ENCODE measurements at places on chromosomes 11 and 22. TPM values are rescaled to one million over a fixed set of nuclear protein-coding genes. Genes with fewer than 3 reads are reported as not detected.

DNA sequence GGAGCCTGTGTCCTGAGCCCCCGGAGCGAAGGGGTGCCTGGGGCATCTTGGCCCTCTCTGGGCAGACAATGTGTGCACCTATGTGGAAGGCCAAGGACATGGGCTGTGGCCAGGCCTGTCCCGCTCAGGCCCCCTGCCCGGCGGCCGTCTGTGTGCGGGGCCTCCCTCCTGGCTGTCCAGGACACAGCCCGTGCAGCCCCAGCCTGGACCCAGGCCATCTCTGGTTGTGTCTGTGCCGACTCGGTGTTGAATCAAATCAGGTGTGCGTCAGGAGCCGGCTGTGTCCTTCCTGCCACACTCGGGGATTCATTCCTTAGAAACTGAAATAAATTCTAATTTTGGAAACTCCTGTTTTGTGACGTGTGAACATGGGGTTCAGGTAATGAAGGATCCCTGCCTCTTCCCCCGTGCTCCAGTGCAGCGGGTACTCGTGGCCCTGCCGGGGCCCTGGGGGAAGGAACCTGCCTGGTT lies 1.5 kb upstream of the SELENOO start:
- DNase-seq = no peak

DNA sequence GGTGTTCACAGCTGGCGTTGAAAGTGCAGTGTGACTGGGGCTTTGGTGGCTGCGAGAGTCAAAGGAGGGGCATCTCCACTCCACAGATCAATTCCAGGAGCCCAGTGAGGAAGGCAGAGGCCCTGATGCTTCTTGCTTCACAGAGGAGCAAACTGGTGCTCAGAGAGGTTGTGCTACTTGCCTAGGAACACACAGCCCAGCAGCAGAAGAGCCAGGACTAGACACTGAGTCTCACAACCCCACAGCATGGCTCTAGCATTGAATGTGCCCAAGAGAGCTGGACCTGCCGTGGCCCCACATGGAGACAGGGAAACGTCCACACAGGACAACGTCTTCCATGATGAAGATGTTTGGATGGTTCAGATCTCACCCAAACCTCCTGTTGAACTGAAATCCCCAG lies 33.3 kb downstream of the LINC01488 start:
- DNase-seq = no peak

DNA sequence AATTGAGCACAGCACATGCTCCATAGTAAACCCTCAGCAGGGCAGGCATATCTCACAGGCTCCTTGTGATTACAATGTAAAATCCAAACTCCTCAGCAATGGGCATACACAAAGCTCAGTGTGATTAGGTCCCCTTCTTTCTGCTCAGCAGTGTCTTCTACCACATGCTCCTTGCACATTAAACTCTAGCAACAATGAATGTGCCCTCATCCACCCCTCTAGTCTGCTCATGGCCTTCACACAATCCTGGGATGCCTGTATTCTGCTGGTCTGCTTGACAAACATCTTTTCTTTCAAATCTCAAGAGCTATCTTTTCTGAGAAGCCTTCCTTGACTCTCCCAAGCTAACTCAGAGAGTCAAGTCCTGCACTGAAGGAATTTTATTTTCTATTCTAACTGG lies 32.4 kb upstream of the DBX1 start:
- DNase-seq = no peak

SCGB1C1 gene
- not detected for total RNA-seq

GRCh38 chr11:8757533-8757932 lies 74.9 kb downstream of the RPL27A start:
- no peak for DNase-seq

GRCh38 chr22:31923747-31924146 lies 20.6 kb upstream of the YWHAH start:
- no peak for DNase-seq

- no peak for DNase-seq
Observed at GRCh38 chr22:36136988-36137387, 23.6 kb downstream of the APOL3 start.

RIC3 gene
- 5.6 TPM for total RNA-seq

- no peak for DNase-seq
Observed at GRCh38 chr11:35009944-35010342, 93.5 kb downstream of the PDHX start.

DNA sequence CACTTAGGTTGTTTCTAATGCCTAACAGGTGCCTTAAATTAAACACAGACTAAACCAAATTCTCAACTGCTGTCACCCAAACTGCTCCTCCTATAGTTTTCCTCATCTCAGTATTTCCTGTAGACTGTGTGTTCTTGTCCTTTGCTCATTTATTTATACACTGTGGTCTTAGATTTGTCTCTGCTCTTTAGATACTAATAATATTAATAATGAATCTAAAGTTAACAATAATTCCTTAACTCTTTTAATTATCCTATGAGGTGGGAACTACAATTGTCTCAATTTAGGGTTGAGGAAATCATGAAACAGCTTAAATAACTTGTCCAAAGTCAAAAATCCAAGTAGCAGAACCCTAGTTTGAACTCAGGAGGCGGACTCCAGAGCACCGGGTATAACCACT lies 43.9 kb upstream of the YPEL1 start:
- no peak for DNase-seq
